ENCODE measurements at places on chromosomes 7 and 10.

GRCh38 chr10:70222340-70222794, 10.9 kb downstream of the PPA1 start:
- DNase-seq: no peak

DNA sequence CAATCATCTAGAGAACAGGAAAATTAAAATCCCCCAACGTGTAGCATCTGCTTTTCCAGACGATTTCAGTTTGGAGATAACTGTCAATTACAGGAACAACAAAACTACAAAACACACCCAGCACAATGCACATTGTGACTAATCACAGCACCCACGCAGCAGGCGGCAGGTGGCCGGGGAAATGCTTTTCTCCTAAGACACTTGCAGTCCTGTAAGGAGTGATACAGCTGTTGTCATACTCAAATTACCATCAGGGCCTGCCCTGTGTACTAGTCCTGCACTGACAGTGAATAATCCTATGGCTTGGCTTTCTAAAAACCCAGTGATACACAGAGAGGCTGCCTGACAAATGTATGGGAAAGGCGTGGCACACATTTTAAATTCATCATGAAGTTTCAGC, 37.8 kb downstream of the COBL start:
- DNase-seq: no peak

- no peak for DNase-seq
Observed at GRCh38 chr7:45889367-45890067, 1.2 kb downstream of the IGFBP1 start.

DNA sequence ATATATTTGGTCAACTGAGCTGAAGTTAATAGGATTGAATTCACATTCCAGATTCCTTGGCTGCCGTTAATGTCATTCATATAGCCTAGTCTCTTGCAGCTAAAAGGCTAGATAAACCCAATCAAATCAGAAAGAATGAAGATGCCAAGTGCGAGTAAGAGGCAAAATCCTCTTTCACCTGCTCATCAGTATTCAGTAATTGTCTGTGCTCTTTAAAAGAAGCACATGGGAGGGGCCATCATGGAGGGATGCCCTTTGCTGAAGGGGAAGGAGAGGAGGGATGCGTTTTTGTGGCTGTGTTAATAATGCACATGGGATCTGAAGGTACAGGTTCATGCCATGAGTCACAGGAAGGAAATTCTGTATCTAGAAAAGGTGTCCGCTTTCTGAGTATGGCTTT, 232.2 kb downstream of the TMEM178B start:
- no peak for DNase-seq

- no peak for DNase-seq
Observed at GRCh38 chr10:131897297-131897899, 3.4 kb upstream of the PPP2R2D start.

- DNase-seq: no peak
Observed at GRCh38 chr10:1266033-1266802, 210.0 kb downstream of the WDR37 start.

- DNase-seq: no peak
Observed at GRCh38 chr7:74272305-74273038, 16.7 kb upstream of the CLIP2 start.

- no peak for DNase-seq
Observed at GRCh38 chr10:30749385-30749784, 119.8 kb upstream of the LYZL2 start.

DNA sequence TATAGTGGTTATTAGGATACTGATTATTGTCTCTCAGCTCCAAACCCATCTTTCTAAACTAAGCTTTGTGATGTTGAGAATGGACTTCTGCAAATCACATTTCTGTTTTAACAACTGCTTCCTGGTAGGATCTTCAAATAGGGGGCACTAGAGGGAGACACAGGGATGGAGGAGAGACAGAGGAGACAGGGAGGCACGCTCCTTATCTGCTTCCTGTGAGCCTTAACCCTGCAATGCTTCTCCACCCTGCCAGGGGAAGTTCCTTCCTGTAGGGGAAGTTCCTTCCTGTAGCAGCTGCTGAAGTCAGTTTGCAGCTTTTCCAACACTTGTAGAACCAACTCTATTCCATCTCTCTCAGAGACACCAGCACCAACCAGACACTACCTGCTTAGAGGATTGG, 847.2 kb downstream of the CCSER2 start:
- DNase-seq: no peak

DNA sequence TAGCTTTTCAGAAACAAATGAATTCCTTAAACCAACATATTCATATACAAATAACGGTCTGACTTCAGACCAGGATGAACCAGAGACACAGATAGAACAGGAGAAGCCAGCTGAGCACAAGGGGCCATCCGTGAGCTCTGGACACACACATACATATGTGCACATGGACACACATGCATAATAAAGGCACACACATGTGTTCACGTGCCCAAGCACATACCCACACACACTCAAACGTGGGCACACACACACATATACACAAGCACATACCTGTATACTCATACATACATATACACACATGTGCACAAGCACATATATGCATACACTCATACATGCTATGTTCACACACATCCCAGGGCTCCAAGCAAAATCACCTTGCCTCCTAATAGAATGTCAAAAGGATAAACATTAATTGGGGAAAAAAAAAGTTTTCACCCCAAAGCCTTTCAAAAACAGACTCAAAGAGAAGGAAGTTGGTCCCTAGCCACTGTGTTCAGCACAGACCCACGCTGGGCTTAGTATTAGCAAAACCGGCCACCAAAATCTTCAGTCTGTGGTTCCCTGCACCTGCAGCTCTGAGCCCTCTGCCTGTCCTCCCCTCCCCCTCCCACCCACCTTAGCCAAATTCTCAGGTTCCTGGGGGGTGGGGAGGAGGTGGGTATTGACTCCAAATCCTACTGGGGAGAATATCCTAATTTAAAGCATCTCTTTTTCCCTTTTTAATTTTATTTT, 100.4 kb upstream of the MACROH2A2 start:
- DNase-seq: no peak

DNA sequence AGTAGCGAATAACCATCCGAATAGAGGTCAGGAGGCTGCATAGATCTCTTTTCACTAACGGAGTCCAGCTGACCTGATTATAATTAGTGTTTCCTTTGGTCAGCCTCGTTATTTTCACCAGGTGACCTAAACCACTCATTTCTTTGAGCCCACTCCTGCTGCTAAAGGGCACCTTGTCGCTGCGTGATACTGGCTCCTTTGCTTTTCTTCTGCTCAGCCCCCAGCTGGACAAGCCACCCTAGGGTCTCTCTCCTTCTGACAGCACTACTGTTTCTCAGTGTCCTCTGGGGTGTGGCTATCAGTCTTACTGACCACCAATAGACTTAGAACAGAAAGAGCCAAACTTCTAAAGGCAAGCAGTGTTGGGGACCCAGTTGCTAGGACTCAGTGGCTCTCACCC, 2.7 kb upstream of the IGFBP3 start:
- DNase-seq: no peak

DNA sequence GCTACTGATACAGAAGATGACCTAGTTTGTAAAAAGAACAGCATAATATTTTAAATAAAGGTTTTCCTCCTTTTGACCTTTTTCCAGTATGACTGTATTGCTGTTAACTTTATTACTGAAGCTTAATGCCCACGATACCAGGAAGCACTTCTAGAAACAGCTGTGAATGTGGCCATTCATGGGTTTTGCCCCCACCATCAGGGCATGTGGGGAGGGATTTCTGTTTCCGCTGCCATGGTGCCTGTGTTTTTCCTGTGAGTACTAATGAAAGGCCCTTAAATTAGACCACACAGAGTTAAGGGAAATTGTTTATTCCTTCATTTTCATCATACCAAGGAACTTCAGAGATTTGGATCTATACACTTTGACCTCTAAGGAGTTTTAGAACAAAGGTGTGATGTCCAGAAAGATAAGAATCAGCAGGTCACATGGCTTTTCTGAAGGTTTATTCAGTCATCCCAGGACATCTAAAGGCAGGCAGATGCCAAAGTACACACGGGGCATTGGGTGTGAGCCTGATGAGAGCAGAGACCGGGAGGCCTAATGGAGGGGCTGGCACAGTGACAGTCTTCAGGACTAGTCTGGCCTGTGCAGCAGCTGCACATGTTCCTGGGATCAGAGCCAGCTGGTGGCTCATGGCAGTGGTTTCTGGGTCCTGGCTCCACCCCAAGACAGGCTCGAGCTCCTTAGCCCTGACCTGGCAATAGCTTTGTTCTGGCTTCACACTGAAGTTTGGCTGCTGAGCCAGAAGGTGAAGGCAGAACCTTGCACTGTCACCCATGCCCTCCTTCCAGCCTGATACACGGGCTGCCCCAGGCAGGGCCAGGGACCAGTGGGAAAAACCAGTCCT, 190.9 kb downstream of the REEP3 start:
- peak; percentile 97 for DNase-seq

GRCh38 chr10:75682649-75683557, 251.5 kb downstream of the LRMDA start:
- no peak for DNase-seq

- no peak for DNase-seq
Observed at GRCh38 chr7:129188372-129188891, at the start of gene SMO. TSS of gene SMO (plus strand) at chr7:129188633. CDS start at chr7:129189152, 519 bp downstream.

GRCh38 chr7:111789870-111790269, 227.6 kb upstream of the IMMP2L start:
- no peak for DNase-seq

DNA sequence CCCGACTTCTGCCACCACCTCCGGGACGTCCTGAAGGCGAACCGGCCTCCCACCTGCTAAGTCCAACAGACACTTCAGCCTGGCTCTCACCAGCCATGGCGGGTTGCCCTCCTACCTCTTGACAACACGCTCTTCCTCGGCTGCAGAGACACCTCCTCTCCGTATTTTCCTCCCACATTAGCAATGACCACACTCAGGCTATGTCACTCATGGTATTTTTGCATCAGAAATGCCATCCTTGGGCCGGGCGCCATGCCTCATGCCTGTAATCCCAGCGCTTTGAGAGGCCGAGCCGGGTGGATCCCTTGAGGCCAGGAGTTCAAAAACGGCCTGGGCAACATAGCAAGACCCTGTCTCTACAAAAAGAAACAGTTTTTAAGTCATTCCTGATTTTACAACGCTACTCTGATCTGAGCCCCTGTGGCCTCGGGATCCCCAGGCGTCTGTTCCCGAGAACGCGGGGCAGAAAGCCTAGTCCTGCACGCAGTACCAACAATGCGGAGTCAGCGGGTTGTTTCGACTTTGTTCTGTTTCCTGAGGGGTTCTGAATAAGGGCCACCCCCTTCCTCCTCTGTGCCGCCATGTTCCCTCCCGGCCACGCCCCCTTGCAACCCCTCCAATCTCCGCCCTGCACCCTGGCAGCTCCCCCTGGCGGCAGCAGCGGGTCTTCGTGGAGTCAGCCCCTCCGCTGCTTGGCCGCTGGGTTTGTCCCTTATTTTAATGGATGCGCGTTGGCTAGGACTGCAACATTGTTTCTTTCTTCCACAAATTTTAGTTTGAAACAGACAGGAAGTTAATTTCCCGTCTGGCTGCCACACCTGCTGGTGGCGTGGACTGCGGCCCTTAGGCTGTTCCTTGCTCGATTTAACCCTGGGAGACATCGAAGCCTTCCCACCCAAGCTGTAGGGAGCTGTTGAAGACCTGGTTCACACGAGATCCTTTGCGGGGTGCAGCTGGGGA, 9.7 kb upstream of the ZFAND2A start:
- DNase-seq: no peak

- DNase-seq: no peak
Observed at GRCh38 chr10:29166713-29167112, 122.2 kb upstream of the LYZL1 start.

DNA sequence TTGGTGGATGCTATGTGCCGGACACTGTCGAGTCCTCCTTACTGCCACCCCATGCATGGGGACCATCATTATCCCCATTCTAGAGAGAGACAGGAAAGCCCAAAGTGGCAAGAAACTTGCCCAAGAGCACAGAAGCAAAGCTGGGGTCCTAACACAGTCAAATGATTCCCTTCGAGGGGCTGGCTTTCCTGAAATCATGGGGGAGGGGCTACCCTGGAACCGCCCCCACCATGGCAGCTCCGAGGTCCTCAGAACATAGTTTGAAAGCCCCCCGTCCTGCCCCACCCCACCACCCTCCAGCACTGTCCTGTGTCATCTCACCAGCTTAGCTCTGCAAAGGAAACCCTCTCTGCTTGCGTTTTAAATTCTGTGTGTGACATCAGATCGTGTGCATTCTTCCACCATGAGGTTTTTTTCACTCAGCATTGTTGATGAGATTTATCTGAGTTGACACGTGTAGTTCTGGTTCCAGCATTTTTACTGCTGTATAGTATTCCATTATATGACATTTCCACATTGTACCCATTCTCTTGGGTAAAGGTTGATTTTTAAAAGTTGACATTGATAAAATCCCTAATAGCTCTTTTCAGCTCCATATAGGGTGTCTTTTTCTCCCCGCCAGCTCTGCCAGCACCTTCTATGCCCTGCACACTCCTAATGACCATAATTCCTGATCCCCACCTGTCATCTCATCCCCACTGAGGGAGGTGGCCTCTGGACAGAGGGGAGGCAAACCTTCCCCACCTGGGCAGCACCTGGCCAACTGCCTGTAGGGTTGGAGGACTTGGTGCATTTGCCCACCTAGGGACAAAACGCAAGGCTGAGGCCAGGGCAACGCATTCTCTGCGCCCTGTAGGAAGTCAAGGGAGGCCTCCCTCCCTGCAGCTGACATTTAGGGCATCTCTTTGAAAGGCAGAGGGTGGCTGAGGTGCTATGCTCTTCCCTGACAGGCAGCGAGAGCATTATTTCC, 100.2 kb upstream of the GPR26 start:
- DNase-seq: no peak

- DNase-seq: no peak
Observed at GRCh38 chr10:23927576-23928325, 281.2 kb upstream of the KIAA1217 start.

- no peak for DNase-seq
Observed at GRCh38 chr7:37311355-37311754, 137.3 kb downstream of the ELMO1 start.

DNA sequence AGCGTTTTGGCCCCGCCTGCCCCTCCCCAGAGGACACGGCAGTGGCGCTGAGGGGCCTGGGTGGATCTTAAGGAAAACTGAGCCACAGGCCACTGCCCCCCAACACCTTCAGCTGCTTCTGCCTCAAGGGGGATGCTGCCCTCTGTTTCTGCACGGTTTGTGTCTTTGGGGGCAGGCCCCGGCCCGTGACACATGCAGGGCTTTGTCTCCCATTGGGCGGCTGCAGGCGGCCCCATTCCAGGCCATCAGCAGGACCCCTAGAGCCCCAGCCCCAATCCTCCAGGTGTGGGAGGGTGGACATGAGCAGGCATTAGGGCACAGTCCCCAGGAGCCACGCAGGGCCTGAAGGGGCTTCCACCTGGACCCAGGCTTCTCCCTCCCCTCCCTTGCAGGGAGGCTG, 25.3 kb upstream of the PPP2R2D start:
- no peak for DNase-seq

DNA sequence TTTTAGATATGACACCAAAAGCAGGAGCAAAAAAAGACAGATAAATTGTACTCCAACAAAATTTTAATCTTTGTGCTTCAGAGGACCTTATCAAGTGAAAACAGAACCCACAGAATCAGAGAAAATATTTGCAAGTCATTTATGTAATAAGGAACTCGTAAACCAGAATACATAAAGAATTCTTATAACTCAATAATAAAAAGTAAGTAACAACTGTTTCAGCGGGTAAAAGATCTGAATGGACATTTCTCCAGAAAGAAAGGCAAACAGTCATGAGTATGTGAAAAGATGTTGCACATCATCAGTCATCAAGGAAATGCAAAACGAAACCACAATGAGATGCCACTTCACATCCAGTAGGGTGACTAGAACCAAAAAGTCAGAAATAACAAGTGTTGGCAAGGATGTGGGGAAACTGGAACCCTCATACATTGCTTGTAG, 167.7 kb upstream of the KCTD7 start:
- DNase-seq: no peak

- no peak for DNase-seq
Observed at GRCh38 chr10:86878983-86879713, 78.3 kb downstream of the MMRN2 start.

- no peak for DNase-seq
Observed at GRCh38 chr7:99645590-99645989, 28.8 kb downstream of the ZSCAN25 start.
